Kidney epithelial cell (primary cell): ENCODE measurements at places on chromosomes 5 and 9. TPM values are rescaled to one million over a fixed set of nuclear protein-coding genes. Genes with fewer than 3 reads are reported as not detected.

The CTXN3 gene
- not detected in 2 replicates for total RNA-seq

The F2RL1 gene
- total RNA-seq: 144 TPM in 2 replicates

The CCDC180 gene
- 1.0 and 1.3 TPM in 2 replicates for total RNA-seq

The MSX2 gene
- 1.3 and 1.4 TPM in 2 replicates for total RNA-seq

DNA sequence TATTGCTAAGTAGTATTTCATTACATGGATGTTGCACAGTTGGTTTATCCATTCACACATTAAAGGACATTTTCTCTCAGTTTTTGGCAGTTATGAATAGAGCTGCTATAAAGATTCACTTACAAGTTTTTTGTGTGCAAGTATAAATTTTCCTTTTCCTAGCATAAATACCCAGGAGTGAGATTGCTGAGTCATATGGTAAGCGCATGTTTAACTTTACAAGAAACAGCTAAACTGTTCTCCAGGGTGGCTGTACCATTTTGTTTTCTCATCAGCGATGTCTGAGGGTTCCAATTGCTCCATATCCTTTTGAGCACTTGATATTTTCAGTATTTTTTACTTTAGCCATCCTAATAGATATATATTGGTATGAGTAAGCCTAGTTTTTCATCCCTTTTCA, 16.4 kb upstream of the ABCA1 start:
- no peak for DNase-seq

DNA sequence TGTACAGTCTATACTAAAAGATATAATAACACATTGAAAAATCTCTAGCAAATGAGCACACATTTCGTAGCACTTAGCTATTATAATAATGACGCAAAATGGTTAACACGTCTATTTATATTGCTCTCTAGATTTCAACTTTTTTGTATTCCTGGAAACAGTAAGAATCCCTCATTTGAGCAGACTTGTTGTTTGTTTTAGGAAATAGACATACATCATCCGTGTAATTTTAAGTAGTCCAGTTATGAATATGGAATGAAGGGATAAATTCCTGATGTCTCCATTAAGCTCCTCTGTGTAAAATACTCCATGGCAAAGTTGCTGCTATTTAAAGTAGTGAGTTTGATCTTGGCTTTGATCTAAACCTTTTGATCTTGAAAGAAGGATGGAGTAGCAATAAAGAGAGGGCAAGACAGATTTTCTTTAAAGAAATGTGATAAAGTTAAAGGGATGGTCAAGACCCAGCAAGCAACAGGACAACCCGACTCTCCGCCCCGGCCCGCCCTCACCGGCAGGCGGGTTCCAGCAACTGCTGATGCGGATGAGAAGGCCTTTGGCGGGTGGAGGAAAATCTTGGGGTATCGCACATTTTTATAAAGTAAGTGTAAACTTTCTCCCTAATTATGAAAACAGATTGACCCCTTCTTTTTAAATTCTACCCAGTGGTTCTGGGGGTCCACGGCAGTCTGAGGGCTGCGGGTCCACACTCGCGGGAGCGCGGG, 277.4 kb downstream of the AOPEP start:
- no peak for DNase-seq

DNA sequence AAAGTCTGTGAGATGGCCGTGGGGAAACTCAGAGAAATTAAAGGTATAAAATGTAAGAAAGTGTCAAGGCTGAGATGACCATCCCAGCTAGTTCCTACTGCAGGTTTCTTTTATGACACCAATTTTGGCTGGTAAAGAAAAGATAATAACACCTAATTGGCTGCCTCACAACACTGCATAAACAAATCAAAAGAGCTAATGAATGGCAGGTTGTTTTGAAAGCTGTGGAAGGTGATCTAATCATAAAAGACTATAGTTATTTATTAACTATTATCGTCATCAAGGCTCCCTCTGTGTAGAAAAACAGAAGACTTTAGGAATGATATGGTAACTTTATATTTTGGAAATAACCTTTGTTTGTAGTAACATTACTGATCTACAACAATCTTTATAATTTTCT, 3.5 kb upstream of the SPINK5 start:
- DNase-seq: no peak

GRCh38 chr9:90189306-90189705, 453.3 kb downstream of the DIRAS2 start:
- DNase-seq: no peak

- DNase-seq: no peak
These were observed 152.9 kb upstream of the ANKRD55 start for GRCh38 chr5:56386046-56386445.

GRCh38 chr9:93644397-93645088, 68.2 kb downstream of the PHF2 start:
- DNase-seq: no peak

DNA sequence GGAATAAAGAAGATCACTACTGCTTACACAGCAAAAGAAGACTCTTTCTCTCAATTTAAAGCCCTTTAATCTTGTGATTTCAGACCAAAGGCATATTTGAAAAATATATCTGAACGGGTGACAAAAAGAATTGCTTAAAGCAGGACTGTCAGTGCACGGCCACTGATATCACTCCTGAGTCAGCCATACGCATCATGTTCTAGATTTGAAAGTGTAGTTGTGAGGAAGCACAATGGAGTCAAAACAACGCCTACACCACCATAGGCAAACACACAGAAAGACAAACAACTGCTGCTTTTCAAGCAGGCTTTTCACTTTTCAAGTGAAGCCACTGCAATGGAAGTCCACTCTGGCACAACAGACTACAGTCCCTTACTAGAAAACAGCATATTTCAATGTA, 141.7 kb downstream of the AUH start:
- no peak for DNase-seq
